ENCODE measurements at places on chromosomes 7 and 10.

DNA sequence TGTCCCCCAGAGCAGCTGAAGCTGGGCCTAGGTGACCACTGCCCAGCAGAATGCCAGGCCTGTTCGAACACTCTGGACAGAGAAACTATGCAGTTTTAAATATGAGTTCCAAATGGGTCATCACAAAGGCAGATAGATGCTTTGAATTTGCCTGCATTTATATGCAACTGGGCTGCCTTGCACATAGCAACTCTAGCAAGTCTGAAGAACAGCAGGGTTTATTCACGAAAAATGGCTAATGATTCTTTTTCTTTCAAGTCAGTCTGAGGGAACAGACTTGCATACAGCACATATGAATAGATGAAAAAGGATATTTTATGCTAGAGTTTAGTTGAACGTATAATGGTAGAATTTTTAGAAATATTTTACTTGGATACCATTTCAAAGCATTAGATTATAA lies 68.5 kb downstream of the SLC35B4 start:
- no peak for DNase-seq

DNA sequence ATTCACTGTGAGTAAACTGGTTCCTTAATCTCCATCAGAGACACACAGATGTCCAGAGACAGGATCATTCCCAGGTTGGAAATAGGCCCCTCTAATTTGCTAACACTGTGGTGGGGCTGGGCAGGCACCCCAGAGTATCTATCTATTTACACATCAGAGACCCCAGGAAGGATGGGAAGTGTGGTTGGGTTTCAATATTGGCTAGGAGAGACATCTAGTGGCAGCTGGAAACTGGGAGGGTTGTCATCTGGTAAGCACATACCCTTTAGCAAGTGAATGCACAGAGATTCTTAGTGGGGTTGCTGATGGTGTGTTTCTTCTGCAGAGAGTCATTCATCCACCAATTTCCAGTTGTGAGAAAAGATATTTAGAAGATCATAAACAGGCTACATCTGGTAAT lies 36.0 kb upstream of the NRG3 start:
- no peak for DNase-seq

DNA sequence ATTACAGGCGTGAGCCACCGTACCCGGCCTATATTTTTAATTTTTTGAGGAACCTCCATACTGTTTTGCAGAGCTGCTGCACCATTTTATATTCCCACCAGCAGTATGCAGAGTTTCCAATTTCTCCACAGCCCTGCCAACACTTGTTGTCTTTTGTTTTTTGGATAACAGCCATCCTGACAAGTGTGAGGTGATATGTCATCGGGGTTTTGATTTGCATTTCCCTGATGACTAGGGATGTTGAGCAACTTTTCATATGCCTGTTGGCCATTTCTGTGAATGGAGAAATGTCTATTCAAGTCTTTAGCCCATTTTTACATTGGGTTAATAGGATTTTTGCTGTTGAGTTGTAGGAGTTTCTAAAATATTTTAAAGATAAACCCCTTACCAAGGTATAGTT lies 22.2 kb downstream of the ENTPD7 start:
- no peak for DNase-seq

DNA sequence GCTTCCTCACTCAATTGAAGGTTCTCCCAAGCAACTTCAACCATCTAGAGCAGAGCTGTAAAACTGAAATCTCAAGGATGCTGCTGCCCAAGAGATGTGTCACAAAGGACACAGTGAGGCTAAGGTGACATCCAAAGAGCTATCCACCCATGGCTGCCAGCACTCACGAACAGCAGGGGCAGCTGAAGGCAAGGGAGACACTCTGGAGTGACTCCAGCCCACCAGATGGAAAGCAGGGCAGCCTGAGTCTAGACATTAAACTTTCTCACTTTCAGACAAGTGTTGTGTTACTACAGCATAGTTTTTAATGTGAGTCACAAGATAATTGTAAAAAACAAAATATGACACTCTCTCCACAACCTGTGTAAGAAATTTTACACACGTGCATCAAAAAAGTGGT lies 113.5 kb downstream of the LARP4B start:
- no peak for DNase-seq
